ENCODE measurements at places on chromosomes 5 and 9.

DNA sequence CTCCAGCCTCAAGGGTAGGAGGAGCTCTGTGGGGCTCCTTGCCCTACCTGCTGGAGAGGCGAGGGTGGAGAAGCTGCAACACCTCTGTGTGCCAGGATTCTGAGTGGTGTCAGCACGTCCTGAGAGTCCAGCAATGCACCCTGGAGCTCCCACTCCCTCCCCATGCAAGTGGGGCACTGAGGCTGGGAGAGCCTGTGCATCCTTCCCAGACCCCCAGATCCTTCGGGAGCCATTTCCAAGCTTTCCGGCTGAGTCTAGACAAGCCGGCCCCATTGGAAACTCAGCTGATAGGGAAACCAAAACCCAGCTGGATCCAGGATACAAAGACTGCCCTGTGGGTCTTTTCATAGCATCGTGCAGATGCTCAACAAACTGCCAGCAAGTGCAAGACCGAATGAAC is 1.8 kb downstream of the FAM163B start:
- no peak for DNase-seq

- DNase-seq, result peak; percentile 10
Measured at GRCh38 chr5:96663608-96664007, 1.4 kb downstream of the CAST start.

DNA sequence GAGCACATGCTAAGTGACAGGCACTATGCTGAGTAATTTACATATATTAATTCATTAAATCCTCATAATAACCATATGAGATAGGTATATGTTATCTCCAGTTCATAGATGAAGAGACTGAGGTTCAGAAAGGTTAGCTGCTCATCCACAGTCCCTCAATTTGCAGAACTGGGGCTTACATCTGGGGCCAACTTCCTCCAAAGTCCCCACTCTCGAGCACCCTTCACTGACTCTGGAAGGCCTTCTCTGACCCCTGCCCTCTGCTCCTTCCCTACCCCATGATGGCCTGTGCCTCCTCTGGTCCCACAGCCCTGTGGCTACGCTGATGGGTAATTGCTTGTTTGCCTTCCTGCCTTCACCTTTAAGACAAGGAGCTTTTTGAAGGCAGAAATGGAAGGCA is 71.6 kb downstream of the C5orf15 start:
- DNase-seq, result no peak

DNA sequence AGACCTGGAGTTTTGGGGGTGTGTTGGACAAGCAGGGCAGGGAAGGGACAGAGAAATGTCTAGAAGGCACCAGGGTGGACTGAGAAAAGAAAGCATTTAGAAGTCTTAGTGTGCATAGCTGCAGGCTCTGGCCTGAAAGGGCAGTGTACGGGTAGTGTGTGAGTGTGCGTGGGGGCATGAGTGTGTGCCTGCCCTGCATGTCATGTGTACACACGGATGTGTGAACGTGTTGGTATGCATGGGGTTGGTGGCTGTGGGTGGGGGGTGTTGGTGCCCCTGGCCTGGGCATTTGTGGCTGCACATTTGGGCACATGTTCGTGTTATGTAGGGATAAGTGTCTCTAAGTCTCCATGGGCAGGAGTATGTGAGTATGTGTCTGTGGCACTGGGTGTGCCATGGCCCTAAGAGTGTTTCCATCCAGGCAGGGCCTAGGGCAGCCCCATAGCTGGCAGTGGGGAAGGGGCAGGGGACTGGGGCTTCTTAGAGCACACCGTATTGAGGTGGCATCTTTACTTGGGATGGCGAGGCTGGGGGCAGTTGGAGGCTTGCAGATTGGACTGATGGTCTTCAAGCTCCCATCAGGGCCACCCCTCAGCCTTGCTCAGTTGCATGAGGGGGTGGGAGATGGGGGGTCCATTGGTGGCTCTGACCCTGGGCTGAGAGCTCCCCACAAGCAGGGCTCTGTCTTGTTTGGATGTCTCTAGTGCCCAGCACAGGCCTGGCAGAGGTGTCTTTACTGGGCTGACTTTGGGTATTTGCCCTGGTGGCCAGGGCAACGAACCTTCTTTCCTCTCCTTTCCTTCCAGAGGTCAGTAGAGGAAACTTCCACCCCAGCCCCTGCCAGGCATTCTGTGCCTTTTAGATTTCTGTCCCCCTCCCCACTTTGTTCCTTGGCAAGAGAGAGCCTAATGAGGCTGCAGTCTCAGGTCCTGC is 15.0 kb downstream of the PSD2 start:
- DNase-seq, result no peak

DNA sequence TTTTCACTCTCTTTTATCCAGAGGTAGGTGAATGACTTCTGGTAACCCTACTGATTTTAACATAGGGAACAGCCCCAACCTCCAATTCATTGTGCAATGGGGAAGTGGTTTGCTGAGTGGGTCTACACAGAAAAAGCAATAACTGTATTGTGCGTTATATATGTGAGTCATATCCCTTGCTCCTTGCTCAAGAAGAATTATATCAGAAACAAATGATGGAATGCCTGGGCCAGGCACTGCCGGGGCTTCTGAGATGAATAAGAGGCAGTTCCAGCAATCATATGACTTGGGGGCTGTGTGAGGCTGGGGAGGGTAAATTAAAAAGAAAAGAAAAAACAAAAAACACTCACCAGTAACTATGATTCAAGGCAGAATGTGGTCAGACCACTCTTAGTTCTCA is 79.2 kb upstream of the ABCA1 start:
- peak; percentile 85 for DNase-seq

DNA sequence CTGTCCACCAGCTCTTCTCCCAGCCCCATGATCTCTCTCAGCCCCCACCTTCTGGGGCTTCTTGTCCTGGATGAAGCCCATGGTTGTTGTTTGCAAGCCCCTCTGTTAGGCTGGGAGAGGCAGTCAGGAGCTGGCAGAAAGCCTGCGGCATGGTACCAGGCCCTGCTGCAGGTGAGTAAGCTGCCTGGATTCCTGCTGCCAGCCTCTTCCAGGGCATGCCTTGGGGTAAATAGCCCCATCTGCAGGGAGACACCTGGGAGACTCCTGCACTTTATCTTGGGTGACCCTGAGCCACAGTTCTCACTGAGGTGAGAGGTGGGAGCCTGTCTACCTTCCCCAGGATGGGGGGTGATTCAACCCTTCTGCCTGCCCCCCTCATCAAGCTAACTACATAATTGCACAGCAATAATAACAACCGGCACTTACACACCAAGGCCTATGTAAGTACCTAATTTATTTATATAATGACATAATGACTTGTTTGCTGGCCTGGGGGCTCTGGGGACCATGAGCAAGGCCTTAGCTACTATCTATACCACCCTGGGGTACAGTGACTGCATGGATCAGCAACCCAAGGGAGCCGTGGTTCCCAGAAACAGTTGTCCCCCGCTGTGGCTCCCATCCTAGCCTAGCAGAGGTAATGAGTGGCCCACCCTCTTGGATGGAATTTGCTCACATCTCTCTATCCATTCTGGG is 116.0 kb downstream of the PSD2 start:
- peak; percentile 36 for DNase-seq

DNA sequence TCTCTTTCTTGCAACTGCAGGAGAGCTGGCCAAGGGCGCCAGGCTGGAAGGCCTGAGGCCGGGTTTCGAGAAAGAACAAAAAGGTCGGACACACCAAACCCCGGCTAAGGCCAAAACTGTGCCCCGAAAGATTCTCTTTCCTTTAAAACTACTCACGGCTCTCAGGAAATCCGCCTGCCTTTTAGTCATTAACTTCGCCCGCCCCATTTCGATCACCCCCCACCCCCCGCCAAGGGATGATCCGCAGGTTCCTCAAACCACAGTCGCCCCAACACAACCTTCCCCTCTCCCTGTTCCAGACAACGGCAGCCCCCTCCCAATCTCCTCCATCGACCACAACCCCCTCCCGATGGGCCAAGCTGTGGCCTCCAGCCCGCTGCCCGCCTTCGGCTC is 536 bp downstream of the FEM1C start:
- peak; percentile 61 for DNase-seq

GRCh38 chr5:144958002-144958401 is 787.3 kb downstream of the KCTD16 start:
- DNase-seq, result no peak

DNA sequence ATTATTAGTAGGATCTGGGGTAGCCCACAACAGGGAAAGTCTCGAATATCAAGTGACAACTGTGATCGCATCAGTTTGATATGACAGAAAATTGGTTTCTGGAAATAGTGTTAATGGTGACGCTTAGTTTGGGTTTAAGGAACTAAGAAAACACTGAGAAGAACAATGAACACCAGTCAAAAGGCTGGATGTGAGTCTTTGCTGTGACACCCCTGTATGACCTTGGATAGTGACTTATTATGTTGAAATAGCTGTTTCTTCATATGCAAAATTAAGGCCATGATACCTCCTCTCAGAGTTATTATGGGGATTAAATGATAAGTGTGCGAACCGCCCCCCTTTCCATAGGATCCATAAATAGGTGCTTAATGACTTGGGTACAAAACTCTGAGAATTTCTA is 926 bp downstream of the DNAJC25 start:
- DNase-seq, result peak; percentile 9

DNA sequence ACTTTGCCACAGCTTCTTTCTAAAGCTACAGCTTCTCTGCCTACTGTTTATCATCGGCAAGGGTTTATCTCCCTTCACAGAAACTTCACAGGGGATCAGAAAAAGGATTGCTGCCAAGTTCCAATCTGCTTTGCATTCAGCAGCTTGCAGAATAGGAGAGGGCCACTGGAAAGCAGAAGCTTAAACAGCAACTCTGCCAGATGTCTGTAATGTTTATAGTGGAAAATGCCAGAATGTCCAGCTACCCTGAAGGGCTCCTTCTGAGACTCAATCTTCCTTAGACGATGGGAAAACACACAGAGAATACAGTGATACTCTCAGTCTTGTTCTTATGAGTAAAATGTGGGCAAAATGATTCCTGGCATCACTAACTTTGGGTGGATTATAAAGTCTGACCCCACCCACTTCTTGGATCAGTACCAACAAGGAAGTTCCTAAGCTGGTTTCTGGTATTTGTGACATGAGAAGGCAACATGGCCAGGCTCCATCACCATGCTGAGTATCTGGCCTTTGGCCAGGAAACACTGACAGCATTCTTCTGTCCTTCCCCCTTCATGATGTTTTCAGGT is 19.0 kb downstream of the STOM start:
- DNase-seq, result peak; percentile 90

DNA sequence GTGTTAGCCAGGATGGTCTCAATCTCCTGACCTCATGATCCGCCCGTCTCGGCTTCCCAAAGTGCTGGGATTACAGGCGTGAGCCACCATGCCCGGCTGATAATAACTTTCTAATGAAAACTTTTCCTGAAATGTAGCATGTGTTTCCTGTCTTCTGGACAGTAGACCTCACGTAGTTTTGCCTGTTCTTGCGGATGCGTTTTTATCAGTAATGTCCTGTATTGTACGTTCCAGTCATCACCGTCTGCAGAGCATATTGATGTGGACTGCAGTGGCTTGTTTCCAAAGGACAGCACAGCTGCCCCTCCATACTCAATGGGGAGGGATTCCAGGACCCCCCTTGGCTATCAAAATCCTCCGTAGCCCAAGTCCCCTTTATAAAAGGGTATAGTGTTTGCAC is 12.8 kb downstream of the EXOC3 start:
- DNase-seq, result no peak

GRCh38 chr5:138577452-138577851 is 2.3 kb upstream of the HSPA9 start:
- DNase-seq, result no peak

DNA sequence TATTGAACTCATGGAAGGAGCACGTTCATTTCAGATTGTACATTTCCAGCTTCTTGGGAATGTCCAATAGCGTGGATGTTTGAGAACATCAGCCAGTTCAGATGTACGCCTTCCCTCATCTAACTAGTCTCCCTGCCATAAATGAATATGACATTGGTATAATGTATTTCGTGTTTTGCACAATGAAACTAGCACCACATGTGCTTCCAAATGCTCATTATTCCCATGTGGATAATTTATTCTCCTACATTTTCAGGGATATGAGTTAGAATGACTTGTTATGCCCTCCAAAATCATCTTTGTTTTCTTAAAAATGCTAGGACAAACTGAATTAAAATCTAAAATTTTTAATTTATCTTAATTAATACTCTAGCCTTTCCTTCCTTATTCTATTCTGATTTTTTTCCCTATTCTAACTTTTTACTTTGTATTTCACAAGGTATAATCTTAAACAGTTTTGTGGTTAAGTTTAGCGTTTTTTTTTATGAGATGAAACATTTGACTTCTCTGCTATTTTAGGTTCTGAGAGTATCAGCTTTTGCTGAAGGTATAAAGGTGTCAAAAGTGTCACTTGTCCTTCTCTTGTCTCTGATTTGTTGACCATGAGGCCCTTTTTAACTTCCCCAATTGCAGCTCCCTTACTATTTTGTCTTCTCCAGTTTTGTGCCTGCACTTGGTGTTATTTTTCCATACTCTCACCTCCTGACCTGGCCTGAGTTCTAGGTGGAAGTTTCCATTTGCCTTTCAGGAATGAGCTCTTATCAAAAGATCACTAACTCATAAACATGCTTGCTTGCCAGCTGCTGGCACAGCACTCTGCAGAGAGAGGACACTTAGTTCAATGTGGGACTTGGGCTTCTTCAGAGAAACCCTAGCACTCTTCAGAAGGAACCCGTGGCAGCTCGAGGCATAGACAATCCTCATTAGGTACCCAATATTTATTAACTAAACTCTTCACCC is 106.8 kb downstream of the FRMD3 start:
- no peak for DNase-seq

- no peak for DNase-seq
Measured at GRCh38 chr5:171633776-171634470, 151.7 kb upstream of the SMIM23 start.

All from MCF 10A (cell line).